Kidney epithelial cell (primary cell): ENCODE measurements at places on chromosomes 2 and 18. TPM values are rescaled to one million over a fixed set of nuclear protein-coding genes. Genes with fewer than 3 reads are reported as not detected.

DNA sequence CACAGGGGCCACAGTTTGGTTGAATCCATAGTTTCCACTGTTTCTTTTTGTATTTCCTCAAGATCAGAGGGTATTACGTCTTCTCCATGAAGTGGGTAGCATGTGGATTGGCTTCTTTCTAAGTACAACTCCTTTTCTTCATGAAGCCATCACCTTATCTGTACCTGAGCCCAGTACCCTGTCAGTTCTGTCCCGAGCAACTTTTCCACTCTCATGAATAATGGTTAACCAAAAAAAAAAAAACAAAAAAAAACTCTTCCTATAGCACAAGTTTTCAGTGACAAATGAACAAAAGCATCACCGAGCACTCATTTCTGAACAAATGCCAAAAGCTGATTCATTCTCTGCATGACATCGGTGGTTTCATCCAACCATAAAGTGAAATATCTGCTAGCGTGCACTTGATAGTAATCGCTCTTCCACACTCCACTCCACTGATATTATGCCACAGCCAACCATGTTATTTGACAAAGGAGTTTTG, 53.0 kb upstream of the CCDC150 start:
- DNase-seq: peak; percentile 58

DNA sequence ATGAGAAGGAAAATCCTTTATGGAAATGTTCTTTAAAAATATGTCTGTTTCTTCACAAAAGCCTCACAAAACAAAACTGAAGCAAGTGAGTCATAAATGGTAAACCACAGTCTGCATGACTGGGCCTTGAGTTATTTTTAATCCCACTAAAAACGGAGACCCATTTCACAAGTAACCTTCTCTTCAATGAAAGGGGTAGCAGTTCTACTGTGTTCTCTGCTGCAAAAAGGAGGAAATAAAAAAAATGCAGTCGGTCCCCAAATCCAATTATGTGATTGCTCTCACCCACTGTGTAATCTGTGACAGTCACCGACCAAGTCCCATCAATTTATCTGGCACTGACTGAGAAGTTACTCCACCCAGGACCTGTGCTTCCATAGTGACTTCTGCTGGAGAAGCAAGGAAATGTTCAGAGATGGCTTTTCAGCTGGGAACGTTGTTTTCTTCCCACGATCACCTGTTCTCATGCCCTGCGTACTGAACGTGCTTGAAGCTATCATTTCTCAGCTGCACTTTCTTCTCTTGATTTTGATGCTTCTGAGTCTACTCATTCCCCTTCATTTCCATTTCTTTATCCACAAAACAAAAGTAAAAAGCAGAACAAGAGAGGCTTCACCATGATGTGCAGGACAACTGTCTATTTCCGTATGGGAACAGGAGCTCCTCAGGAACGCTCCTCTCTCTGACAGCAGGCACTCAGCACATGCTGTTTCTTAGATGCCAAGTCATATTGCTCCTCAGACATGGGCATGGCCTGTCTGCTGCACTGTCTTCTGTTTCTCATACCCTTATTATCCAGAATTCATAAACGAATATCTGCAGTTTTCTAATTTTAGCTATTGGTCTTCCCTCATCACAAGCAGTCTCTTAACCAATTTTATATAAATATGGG, 80.0 kb upstream of the TMEM200C start:
- DNase-seq: peak; percentile 58

DNA sequence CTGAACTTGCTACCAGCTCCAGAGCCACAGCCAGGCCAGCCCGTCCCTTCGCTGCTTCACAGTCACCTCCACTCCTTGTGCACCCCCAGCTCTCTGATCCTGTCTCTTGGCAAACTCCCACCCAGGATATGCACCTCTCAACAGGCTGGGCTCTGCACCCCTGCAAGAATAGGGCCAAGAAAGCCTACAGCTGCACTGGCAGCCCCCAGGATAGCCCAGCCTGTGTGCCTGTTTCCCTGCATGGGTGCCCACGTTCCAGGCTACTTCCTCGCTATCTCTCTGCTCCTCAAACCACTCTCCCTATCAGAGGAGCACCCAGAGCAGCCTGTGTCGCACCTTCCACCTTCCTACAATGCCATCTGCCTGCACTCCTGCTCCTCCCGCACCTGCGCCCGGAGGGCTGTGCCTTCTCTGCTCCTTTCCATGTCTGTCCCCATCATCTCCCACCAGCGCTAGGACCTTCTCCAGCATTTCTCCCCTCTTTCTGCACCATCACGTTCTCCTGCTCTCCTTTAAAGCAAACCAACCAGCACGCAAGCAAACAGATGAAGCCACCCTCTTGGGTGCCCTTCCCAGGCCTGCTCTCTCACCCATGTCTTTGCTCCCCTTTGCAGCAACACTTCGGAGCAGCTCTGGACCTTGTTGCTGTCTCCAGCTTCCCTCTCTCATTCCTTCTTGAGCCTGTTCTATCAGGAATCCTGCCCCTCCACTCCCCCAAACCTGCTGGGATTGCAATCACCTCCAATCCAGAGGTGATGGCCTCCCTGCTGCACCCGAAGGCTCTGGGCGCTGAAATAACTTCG, 313.2 kb upstream of the HS6ST1 start:
- no peak for DNase-seq

- peak; percentile 60 for DNase-seq
These were observed 177.9 kb upstream of the ARL4C start for GRCh38 chr2:234674781-234675201.

GRCh38 chr18:80159713-80160636, 50.9 kb downstream of the ADNP2 start:
- no peak for DNase-seq

DNA sequence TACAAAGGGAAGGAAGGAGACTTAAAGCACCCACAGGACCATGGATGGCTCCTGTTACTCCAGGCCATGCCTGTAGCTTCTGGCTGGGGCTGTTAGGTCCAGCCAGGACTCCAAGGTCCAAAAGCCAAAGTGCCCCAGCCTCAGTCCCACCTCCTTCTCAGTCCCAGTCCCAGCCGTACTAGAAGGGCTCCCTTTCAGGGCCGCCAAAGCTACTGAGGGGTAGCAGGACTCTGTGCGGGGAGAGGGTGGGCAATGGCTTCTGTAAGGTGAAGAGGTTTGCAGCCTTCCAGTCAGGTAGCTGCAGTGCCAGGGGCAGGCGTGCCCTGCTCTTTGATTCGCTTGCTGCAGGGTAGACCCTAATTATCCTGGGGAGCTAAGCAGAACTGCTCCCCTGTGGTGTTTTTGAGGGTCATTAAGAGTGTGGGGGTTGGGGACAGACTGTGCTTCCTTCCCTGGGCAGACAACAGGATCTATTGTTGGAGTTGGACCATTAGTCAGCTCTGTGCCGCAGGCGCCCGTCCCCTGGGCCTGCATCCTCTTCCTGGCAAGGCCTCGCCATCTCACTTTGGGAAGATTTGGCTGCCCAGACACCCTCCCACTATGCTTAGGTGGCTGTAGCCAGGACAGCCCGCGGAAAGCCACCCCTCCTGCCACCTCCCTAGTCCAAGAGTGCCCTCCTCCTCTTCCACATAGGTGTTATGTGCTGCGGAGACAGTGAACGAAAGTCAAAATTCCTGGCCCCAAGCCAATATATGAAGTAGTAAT, 118.8 kb downstream of the ZBTB7C start:
- no peak for DNase-seq

DNA sequence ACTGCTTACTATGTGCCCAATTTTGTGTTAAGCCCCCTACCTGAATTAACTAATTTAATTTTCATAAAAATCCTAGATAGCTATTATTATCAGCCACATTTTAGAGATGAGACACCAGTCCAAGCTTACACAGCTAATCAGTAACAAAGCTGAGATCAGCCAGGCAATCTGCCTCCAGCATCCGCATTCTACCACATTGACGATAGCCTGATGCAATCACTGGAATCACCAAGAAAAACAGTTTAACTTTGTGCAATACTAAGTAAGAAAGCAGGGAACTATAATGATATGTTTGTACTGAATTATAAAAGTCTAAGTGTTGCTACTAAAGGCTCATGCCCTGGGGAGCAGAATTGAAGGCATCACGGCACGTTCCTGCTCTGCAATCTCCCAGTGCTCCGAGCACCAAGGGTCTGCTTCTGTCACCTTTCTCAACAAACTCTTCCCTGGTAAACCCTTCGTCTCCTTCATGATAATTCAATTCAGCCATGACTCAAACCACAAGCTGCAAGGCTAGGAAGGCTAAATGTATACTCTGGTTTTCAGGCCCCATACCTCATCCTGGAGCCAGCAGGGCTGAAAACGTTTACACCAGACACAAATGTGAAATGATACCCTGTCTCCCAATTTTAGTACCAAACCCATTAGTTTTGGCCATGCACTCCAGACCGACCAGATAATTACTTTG, 19.4 kb downstream of the KANSL3 start:
- DNase-seq: no peak

- no peak for DNase-seq
These were observed 342.3 kb downstream of the DCC start for GRCh38 chr18:52682260-52682659.

DNA sequence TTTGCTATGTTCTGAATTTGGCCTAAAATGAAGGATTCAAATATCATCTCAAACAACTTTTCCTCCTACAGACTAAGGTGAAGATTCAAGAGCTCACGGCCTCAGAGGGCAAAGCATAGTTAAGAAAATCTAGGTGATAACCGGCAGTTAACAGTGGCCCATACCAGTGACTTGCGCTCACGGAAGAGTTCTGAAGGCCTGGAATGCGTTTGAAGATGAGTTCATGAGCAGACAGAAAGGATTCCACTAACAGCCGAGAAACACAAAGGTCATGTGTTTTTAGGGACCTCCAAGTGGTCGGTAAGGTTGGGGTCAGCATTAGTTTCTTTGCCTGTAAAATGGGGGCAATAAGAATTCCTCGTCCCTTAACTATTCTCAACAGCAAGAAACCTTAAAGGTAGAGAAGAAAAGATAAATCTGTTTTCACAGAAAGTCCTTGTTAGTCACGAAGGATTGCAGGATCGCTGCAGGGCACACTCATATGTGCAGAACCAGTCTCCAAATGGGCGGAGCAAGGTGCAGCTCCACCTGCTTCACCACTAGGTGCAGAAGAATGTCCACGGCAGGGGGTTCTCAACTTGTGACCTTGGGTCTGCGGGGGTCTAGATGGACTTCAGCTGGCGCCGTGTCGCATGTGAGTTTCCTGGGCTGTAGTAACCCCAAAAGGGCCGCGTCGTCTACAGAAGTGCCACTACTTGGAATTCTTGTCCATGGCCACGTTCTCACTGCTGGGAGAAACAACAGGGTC, 708 bp upstream of the RPIA start:
- no peak for DNase-seq

The NDC80 gene
- 4.4 and 5.2 TPM in 2 replicates for total RNA-seq

The GRB14 gene
- 6.0 and 9.2 TPM in 2 replicates for total RNA-seq

The TTR gene
- total RNA-seq: not detected in 2 replicates
